ENCODE measurements at places on chromosomes 13 and 19. TPM values are rescaled to one million over a fixed set of nuclear protein-coding genes. Genes with fewer than 3 reads are reported as not detected.
A peak's percentile ranks its signal among the peaks of the same experiment; 100 is the strongest.

Gene TMEM259
- 117 TPM for total RNA-seq

GRCh38 chr13:30829145-30829832 is 76.8 kb upstream of the MEDAG start:
- no peak for DNase-seq

Gene NLRP4
- total RNA-seq, result not detected

- no peak for DNase-seq
Observed at GRCh38 chr13:23918208-23918607, 20.9 kb upstream of the C1QTNF9B start.

Gene LMTK3
- 0.43 TPM for total RNA-seq

Gene RPS16
- 668 TPM for total RNA-seq

- DNase-seq, result no peak
Observed at GRCh38 chr19:17236811-17237543, 8.7 kb downstream of the NR2F6 start.

DNA sequence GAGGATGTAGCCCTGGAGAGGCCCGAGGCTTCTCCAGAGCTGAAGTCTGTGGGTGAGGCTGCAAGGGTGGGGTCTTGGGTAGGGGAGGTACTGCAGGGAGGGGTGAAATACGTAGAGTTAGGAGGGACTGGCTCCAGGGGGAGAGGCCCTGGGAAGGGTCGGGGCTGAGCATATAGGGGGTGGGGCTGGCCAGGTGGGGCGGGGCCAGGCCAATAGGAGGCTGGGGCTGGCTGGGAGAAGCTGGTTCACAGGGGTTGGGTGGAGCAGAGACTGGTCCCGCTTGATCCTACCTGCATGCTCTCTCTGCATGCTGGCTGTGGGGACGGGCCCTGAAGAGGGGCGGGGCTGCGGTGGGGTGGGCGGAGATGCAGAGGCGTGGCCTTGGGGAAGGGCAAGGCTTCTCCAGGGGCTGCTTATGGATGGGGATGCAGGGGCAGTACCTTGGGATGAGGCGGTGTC is 51.9 kb downstream of the CELF5 start:
- DNase-seq, result no peak

- DNase-seq, result no peak
Observed at GRCh38 chr19:10262771-10263170, 8.1 kb upstream of the ICAM1 start.

- DNase-seq, result no peak
Observed at GRCh38 chr19:8511573-8512101, 2.3 kb downstream of the ZNF414 start.

Gene KLK3
- total RNA-seq, result not detected

Gene CYP2S1
- total RNA-seq, result 2.1 TPM

- DNase-seq, result no peak
Observed at GRCh38 chr13:85503797-85504196, 295.4 kb downstream of the SLITRK6 start.

- no peak for DNase-seq
Observed at GRCh38 chr13:59111751-59112171, 1052.0 kb downstream of the DIAPH3 start.

GRCh38 chr19:42606660-42607351 is 12.1 kb upstream of the CEACAM8 start:
- DNase-seq, result peak; percentile 56
